ENCODE measurements at places on chromosomes 2 and 18.

DNA sequence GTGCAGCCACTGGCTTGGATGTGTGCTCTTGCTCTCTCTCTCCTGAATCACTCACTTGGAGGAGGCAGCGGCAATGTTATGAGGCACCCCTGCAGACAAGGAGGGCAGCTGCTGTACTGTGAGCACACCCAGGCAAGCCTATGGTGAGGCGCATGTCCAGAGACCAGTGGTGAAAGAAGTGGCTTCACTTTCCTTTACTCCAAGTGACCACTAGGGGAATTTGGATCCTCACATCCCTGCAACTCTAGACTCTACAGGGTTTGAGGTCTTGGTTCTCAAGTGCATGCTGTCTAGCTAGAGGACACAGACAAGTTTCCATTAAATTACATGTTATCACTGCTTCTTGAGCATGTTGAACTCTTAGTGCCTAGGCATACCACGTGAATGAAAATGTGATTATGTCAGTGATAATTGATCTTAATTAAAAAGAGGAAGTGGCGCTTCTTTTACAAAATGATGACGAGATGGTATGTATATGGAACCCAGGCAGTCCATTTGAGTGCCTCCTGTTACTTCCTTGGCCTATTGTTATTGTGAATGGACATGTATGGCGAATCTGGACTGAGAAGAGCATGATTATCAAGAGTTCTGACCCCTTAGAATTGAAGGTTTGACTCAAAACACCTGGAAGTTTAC is 181.0 kb upstream of the CDH2 start:
- DNase-seq, result no peak

- no peak for DNase-seq
Observed at GRCh38 chr2:147342329-147342728, 502.5 kb upstream of the ACVR2A start.

DNA sequence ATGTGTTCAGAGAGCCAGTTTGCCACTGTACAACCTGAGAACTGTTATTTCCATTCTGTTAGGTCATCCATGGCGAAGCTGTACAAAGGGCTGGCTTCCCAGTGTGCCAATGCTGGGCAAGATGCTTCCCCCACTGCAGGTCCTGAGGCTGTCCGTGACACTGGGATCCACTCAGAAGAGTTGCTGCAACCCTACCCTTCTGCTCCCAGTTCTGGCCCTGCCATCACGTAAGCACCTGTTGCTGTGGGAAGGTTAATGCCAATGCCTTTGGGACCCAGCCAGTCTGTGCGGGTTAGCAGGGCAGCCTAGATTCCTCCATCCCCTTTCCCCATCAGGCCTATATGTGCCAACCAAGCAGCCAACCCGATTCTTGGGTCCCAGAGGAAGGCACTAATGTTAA is 68.3 kb downstream of the ARHGEF33 start:
- no peak for DNase-seq

- no peak for DNase-seq
Observed at GRCh38 chr2:238427435-238428162, 872 bp downstream of the ASB1 start.

DNA sequence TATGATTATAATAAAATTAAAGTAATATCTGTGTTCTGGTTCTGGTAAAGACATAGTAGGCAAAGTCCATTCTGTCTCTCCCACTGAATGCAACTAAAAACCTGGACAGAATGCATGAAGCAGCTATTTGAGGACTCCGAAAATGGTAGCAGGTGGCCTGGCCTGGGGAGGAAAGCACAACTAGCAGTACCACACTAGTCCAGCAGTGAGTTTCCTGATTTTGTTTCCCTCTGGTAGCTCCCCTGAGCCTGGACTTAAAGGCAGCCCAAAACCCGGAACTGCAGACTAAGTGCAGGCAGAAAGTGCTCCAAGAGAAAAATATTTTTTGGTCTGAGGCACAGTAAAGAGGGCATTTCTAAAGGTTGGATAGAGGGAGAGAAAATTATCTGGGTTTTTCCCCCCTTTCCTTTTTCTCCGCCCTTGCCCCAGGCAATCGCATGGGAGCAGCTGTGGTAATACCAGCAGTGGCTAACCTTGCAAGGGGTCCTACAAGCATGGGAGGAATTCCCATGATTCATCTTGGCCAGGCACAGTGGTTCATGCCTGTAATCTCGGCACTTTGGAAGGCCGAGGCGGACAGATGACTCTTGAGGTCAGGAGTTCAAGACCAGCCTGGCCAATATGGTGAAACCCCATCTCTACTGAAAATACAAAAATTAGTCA is 32.3 kb downstream of the ASXL2 start:
- DNase-seq, result no peak

DNA sequence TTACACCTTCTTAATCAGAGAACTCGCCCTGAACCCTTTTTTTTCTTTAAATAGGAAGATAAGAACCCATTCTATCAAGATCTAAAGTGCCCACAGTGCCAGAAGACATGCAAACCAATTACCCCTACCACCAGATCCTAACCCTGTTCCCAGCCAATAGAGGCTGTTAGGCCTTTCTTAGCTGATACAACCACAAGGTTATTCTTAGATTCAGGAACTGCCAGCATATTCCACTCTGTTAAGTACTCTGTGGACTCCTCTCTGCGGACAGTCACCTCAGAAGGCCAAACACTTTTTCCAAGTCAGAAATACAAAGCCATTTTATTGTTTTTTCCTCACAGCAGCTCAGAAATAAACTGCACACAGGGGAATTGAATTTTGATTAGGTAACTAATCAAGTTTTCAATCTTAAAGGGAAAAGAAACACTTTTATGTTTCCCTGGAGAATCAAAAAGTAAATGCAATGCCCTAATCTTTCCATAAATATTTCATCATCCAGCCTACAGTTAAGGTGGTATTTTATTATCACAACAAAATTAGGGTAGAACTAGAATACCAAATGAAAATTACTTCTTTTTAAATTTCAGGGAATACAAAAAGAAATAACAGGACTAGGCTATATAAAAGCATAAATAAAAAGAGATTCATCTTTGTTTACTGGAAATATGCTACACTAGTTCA is 111.4 kb downstream of the NBAS start:
- DNase-seq, result no peak

GRCh38 chr2:2012505-2012904 is 268.2 kb upstream of the PXDN start:
- DNase-seq, result no peak

DNA sequence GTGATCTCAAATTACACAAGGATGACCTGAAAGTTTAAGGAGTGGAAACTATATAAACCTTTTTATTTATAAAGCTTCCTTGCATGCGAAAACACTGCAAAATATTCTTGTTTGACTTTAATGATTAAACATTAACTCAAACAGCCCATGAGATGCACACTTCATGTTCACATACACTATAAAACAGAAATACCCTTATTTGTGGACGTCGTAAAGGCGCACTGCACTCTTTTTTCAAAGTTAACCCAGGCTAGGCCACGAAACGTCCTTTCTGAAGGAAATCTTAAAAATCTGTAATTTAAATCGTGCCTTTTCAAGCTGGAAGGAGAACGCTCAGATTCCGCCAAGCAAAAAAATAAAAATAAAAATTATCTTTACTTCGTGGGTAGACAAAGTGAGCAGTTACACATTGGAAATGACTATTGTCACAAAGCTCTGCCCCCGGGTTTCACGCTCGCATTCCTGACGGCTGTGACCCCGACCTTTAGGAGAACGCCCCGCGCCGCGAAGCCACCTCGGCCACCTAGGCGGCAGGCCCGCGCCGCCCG is 728 bp downstream of the FAM168B start:
- DNase-seq, result no peak

DNA sequence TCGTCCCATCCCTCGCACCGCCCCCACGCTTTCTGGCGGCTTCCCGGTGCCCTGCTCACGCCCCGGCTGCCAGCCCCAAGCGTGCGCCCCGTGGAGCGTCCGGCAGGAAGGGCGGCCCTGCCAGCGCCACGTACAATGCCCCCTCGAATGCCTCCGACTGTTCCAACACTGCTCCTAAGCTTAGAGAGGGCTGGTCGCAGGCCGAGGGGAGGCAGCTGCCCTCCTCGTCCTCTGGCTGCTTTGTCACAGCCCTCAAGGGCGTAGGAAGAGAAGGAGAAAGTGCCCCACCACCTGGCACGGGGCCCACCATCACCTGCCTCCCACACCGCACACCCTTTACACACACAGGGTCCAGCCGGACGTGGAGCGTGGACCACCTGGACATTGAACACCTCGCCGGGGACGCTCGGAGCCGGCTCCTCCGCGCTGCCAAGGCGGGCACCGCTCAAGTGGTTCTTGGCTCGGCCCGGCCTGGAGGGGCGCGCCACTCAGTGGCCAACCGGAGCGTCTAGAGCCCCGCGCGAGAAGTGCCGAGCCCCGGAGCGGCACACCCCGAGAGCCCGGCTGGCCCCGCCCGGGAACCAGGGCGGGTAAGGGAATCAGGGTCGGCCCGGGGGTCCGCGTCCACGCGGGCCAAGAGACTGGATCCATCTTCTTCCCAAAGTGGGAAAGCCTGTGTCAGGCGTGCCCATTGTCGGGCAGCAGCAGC is 830 bp downstream of the DNER start:
- no peak for DNase-seq

DNA sequence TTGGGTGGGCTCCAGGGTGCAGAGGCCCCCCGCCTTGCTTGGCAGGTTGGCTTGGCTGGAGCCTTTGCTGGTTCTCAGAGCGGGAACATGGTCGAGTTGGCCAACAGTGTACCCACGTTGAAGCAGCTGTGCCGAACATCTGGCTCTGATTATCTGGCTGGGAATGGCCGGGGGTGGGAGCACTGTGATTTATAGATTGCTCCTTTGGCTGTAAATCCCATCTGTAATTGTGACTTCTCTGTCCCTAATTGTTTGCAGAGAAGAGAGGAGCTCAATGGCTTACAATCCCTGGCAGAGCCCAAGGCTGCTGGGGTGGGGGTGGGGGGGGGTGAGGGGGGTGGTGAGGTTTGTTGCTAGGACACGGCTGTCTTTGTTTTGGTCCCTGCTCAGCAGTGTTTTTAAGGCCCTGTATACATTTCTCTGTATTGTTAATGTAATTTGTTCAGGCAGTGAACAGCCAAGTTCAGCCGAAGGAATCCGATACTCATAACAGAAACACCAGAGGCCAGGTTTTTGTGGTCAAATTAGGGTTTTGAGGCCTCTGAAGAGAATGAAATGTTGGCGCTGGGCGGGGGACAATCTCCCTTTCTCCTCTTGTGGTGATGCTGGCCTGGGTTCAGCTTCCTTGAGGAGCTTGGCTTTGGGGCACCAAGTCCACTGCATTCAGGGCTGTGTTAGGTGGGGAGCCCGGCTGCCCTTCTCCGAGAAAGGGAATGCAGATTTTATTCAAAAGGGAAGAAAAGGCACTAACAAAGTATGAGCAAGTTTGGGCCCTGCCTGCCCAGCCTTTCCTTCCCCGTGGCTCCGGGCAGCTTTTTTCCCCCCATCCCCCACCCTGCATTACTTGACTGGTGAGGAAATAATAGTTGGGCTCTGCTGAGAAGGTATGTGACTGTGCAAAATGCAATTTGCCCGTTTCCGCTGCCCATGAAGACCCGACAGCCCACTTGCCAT is 82.5 kb downstream of the TCF7L1 start:
- no peak for DNase-seq

GRCh38 chr2:240351826-240352426 is 83.5 kb upstream of the GPC1 start:
- no peak for DNase-seq

DNA sequence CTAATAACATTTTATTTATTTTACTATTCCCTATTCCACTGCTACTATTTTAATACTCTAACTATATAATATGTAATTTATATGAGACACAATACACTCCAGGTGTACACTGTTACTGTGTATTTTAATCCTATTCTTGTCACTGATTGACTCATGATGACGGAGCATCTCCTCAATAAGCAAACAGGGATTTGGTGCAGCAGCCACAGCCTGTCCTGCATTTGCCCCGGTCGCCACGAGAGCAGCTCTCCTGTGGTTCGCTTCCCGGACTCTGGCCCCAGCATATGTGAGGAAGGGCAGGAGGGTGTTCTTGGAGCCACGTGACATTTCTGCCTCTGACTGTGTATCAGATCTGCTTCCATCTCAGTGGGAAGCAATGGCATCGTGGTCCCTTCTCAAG is 74.1 kb upstream of the PXDN start:
- no peak for DNase-seq

- DNase-seq, result no peak
Observed at GRCh38 chr2:164257742-164258141, 363.5 kb downstream of the GRB14 start.

DNA sequence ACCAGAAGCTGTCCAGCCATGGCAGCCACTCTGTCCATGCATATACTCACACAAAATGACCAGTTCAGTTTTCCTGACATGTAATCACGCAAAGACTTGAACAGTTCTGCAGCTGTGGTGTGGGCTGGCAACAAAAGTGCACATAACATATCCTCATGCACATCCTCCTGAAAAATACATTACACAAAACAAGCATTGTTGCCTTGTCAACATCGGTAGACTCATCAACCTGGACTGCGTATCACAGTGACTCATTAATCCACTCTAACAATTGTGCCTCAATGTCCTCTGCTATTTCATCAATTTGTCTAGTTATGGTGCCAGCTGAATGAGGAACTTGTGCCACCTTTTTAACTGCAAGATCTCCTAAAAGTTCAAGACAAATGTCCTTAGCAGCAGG is 19.5 kb downstream of the RBKS start:
- DNase-seq, result no peak

DNA sequence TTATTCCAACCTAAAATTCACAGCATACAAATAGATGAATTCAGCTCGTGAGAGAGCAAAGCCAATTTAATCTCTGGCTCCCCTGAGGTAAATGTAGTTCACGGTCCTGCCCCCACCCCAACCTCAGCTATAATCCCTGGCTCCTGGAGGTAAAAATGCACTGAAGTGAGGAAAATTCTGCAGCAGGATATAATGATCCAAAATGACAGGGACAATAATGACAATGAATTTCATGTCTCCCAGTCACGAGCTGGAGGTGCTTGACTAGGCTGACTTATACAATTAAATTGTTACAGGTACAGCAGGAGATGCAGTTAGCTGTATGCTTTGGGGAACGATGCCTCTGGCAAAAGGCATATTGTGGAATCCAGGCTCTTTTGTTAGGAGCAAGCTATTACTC is 82.0 kb downstream of the GPD2 start:
- DNase-seq, result no peak

DNA sequence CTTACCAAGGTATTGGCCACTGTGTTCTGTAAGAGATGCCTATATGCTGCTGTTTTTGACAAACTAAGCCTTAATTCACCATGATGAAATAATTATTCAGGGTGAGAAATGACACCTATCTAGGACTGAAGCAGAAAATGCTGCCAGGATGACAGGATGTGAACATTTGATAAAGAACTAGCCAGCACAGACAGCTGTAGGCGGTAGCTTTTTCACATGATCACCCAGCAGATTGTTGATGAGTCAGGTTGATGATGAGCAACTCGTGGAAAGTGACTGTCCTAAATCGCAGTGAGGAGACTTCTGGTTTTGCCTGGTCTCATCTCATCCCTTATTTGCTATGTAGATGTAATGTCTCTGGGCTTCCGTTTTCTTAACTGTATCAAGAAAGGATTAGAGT is 144.1 kb downstream of the PRPF40A start:
- no peak for DNase-seq

DNA sequence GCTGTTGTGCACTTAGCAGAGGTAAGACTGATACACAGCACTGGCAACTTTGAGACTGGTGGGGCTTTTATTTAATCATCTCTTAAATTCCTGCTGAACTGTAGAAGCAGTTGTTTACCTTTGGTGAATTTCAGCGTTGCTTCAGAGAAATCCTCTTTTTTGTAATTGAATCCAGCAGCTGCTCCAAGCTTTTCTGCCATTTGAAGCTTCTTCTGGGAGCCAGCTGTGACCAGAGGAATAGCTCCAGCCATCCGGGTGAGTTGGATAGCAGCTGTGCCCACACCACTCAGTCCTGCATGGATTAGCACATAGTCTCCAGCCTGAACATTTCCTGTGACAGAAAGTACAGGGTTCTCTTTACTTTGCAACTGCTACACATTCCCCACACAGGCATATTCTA is 3.9 kb downstream of the TP53I3 start:
- no peak for DNase-seq

Measured in stimulated activated CD4-positive, alpha-beta T cell treated with anti-CD3 and anti-CD28 coated beads, Interleukin-15, amount 100 ng/mL, for 1 hour (primary cell).